ENCODE measurements at places on chromosomes 13 and 19. TPM values are rescaled to one million over a fixed set of nuclear protein-coding genes. Genes with fewer than 3 reads are reported as not detected.

CEACAM16 gene
- not detected for total RNA-seq

KL gene
- total RNA-seq, result 3.6 TPM

IGFL2 gene
- 441 TPM for total RNA-seq

POU4F1 gene
- total RNA-seq, result 0.93 TPM

RASGRP4 gene
- total RNA-seq, result not detected

KLF1 gene
- total RNA-seq, result not detected

LGALS4 gene
- total RNA-seq, result 33.4 TPM

ZSCAN4 gene
- total RNA-seq, result not detected

GFY gene
- not detected for total RNA-seq

DCT gene
- 19.7 TPM for total RNA-seq

KLC3 gene
- 12.8 TPM for total RNA-seq

CARM1 gene
- 81.9 TPM for total RNA-seq

TMEM59L gene
- total RNA-seq, result 4.6 TPM

MPND gene
- total RNA-seq, result 43.6 TPM

UHRF1 gene
- 79.1 TPM for total RNA-seq

CYP2A7 gene
- not detected for total RNA-seq

MEIOSIN gene
- total RNA-seq, result not detected

LRRC63 gene
- total RNA-seq, result 0.29 TPM

DCLK1 gene
- total RNA-seq, result 47.1 TPM

CPB2 gene
- 0.19 TPM for total RNA-seq

GSK3A gene
- total RNA-seq, result 43.5 TPM

VSIG10L gene
- total RNA-seq, result 5.9 TPM

ZNF524 gene
- 23.9 TPM for total RNA-seq

TDRD12 gene
- 0.24 TPM for total RNA-seq

ZNF844 gene
- 20.7 TPM for total RNA-seq

MED16 gene
- total RNA-seq, result 59.6 TPM

ZNF578 gene
- 1.1 TPM for total RNA-seq

RASL11A gene
- 15.9 TPM for total RNA-seq

TMEM190 gene
- total RNA-seq, result 2.8 TPM

PPP1R13L gene
- 110 TPM for total RNA-seq

GPC6 gene
- 8.4 TPM for total RNA-seq

KIR3DL1 gene
- not detected for total RNA-seq

MYADM gene
- 73.5 TPM for total RNA-seq

TPTE2 gene
- total RNA-seq, result not detected

Data from type B pancreatic cell (in vitro differentiated cells).